Astrocyte (in vitro differentiated cells and primary cell): ENCODE measurements at places on chromosomes 3 and 15. TPM values are rescaled to one million over a fixed set of nuclear protein-coding genes. Genes with fewer than 3 reads are reported as not detected.

The ALDH1A3 gene
- total RNA-seq = 0.55 and 0.95 TPM in 2 replicates

DNA sequence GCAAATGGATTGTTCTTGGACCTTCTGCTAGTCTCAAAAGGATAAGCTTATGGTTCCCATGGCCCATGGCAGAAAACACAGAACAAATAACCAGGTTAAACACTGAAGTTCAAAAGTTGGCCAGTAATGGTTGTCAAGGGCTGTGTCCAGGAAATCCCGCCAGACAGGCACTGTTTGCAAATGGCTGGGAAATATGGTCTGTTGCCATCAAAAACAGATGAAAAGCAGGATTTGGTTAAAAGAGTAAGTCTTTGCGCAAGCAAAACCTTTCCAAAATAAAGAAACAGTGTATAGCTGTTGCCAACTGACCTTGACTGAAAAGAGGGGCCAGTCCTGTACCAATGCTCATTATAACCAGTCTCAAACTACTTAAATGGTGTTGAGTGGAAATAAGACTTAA, 58.6 kb downstream of the WWTR1 start:
- peak; percentile 85 for DNase-seq

DNA sequence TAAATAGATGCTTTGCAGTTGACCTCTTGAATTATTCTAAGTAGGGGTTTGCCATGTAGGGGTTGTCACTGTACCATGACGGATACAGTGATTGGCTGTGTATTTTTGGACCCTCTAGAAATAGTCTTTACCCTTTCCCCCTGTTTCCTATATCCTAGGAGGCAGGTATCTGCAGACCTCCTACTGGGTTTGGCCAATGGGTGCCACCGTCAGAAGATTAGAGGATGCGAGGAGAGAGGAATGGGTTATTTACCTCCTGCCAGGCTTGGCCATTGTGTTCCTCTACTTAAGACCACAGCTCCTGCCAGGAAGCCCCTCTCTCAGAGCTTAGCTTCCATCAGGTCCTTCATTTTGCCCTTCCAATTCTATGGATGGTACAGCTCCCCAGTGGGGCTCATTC, 40.2 kb upstream of the CLRN1 start:
- no peak for DNase-seq

GRCh38 chr3:150765949-150766720, 3.2 kb upstream of the SIAH2 start:
- peak; percentile 90 for DNase-seq

GRCh38 chr15:46622851-46623250, 988.0 kb downstream of the SQOR start:
- no peak for DNase-seq

The PTPN9 gene
- total RNA-seq = 34.7 and 37.5 TPM in 2 replicates

DNA sequence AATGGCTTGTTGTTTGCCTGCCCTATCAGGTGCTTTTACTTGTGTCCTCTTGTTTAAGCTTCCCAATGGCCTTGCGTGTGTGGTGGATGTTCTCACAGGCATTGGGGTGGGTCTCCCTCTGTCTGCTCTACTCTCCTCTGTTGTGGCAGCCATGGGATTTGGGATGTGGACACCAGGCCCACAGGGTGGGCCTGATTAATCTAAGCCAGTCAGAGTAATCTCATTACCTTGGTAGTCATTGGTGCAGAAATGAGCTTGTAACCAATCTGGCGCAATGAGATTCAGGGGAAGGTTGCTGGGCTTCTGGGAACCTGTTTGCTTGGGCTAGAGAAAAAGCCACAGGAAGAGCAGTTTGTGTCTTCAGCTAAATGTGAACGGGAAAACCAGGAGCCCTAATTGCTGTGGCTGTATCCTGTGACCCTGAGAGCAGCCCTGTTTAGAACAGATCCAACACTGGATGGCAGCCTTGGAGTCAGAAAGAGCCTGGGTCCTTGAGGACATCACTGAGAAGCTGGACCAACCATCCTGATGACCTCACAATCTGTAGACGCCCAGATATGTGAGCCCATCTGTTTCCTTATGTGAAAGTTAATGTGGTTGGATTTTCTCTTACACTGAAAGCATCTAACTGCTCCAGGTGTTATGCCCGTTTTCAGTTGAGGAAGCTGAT, 157.3 kb upstream of the UBE2E1 start:
- no peak for DNase-seq

- no peak for DNase-seq
Measured at GRCh38 chr3:8968375-8968882, 5.2 kb upstream of the RAD18 start.

DNA sequence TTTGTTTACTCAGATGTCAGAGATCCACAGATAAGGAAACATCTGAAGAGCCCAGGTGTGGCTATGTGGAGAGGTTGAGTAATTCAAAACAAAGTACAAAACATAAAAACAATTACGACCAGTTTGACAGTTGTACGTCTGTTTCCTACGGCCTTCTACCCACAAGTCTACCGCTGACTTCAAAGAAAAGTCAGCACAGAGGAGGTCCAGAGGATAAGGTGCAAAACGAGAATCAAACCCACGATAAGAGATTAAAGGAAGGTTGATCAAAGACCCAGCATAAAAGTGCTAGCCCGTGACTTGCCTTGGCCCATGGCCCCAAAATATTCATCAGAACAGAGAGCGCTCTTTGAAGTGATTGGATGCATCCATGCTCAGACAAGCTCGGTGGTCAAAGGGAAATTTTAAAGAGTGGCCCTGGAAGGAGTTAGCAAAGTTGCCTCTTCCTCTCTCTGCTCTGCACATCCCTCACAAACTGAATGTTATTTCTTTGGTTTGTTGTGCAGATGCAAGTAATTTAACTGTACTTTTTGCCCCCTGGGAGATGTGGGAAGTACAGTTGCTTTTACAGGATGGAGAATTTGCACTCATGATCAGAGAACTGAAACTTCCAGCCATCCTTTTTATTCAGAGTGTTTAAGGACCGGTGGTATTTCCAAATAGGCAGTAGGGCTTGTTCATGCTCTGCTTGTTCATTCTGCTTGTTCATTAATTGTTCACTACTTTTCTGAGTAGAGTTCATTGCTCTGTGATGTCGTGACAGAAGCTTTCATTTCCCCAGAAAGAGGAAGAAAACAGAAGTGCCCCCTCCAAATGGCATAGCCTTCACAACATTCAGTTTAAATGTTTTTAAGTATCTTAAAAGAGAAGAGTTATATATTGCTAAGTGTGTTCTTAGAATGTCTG, 31.1 kb downstream of the MME start:
- DNase-seq = no peak

The GOLGA6L4 gene
- 3.3 and 4.6 TPM in 2 replicates for total RNA-seq

GRCh38 chr3:110734524-110734923, 337.1 kb upstream of the NECTIN3 start:
- DNase-seq = no peak

- peak; percentile 8 for DNase-seq
Measured at GRCh38 chr3:150925751-150926201, 20.5 kb upstream of the MINDY4B start.

DNA sequence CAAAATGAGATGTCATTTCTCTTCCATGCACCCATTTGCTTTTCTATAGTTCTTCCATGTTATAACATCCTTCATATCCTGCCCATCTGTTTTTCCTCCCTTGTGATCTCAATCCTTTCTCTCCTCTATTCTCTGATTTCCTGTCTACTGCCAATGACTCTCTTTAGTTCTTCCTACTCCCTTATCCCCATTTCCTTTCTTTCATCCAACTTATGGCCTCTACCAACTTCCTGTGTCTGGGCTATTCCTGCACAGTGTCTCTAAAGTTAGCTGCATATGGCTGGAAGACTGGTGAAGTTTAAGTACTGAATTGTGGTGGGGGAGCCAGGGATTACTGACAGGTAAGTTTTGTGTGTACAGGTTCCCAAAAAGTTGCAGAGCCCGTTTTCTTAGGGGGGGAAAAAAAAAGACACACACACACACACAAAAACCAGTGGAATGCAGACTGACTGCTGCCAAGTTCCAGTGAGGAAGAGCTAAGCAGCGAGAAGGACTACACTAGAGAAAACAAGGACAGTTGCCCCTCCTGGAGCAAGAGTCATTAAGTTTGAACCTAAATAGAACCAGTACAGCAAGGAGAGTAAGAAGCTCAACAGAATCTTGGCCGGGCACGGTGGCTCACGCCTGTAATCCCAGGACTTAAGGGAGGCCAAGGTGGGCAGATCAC, 28.8 kb downstream of the XRN1 start:
- no peak for DNase-seq

DNA sequence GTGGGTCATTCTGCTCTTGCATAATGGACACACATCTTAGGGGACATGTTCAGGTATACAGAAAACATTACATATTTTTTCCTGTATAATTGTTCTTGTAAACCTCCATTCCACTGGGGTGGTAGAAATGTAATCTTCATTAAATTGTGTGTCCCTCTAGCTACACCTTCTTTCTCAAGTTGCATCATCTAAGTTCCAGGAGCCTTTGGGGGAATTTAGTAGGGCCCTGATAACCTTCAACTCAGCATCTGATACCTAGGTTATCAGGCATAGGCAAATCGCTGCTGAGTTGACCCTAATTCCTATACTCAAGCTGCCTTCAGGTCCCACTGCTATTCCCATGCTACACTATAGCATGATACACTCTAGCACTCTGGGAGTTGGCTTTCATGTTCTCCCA, 19.1 kb upstream of the CLASP2 start:
- DNase-seq = no peak

DNA sequence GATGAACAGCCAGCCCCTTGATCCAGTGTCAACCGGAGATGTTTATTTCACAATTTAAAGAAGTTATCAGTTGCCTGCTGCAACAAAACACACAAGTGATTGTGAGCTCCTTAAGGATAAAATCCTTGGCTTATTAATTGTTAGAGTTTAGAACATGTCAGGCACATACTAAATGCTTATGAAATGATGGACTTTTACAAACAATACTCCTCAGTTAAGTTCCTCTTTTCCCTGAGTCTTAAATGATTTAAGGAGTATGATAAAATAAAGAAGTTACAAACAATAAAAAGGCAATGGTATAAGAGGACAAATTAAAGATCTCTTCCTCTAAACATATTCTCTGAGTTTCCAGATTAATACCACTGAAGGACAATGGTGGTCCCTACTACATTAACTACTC, 5.7 kb downstream of the GHSR start:
- no peak for DNase-seq

DNA sequence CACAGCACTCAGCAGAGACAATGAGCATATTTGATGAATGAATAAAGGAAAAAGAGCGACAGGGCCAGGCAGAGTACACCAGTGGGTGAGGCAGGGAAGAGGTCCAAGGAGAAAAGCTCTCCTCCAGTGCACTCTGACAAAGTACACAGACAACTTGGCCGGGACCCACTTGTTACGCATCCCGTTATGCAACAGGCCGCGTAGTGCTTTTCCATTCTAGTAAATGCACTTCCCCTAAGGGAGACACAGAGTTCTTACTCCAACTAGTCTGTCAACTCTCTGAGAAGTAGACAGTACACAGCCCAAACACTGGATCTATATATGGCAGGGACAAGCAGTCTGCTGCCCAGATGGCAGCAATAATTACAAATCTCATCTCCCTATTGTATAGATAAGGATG, 18.5 kb downstream of the LARP6 start:
- no peak for DNase-seq

DNA sequence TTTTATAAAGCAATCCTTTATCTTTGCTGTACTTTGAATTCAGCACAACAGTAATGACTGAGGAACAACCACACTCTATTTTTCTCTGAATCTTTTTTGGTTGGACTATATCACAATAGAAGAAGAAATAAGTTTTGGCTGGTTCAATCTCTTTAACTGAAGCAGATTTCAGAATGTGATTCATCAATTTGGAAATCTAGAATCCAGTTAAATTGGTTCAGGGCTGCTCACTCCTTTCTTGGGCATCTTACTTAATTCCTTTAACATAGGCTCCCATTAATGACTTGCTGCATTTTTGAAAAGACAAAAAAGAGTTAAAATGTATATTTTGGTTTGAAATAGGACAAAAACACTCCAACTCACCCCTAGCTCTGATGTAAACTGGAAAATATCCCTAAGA, 688.3 kb upstream of the NECTIN3 start:
- no peak for DNase-seq
